ENCODE measurements at places on chromosomes 5 and 9. TPM values are rescaled to one million over a fixed set of nuclear protein-coding genes. Genes with fewer than 3 reads are reported as not detected.

GRCh38 chr5:59005934-59006701, 423.2 kb downstream of the RAB3C start:
- DNase-seq, result no peak
- no peaks in the 10 kb centered on the region for H3K4me1 ChIP-seq
- no peaks in the 10 kb centered on the region for H3K27me3 ChIP-seq
- H3K36me3 ChIP-seq, result no peaks in the 10 kb centered on the region

GRCh38 chr9:14320271-14321181, 6.6 kb upstream of the NFIB start:
- H3K27ac ChIP-seq, result peak overlapping the region; percentile 81
- peak overlapping the region; percentile 86 for H3K4me3 ChIP-seq
- H3K36me3 ChIP-seq, result no peaks in the 10 kb centered on the region

The FBLL1 gene
- 0.32 TPM for total RNA-seq

- H3K27ac ChIP-seq, result no peak overlapping the region
- DNase-seq, result no peak
- no peaks in the 10 kb centered on the region for H3K36me3 ChIP-seq
- no peaks in the 10 kb centered on the region for H3K27me3 ChIP-seq
Observed at GRCh38 chr9:121185774-121186403, 15.8 kb downstream of the RAB14 start.

DNA sequence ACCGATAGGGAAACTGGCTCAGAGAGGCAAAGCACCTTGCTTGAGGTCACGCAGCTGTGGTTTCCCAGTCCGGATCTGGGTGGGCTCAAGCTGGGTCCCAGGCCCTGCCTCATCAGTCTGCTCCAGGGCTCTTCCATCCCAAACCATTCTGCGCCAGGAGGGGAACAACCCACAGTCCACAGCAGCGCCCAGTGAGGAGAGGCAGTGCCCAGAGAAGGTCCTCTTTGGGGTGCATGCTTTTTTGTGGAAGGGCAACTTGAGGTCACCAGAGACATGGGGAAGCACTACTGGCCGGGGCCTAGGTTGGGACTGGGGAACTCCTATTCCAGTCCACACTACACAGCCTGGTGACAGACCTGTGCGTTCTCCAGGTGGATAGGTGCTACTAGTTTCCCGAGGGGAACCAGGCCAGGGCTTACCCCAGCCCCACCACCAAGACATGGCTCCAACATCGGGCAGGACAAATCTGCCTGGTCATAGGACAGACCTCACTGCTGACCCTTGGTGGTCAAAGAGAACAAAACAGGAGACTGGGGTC, 62.5 kb upstream of the RNF130 start:
- DNase-seq, result peak; percentile 36
- H3K27ac ChIP-seq, result no peak overlapping the region
- no peaks in the 10 kb centered on the region for H3K27me3 ChIP-seq
- no peaks in the 10 kb centered on the region for H3K36me3 ChIP-seq
- no peaks in the 10 kb centered on the region for H3K4me1 ChIP-seq

Measured in breast epithelium (tissue), 4 donors.